Left lung (tissue), 14 donors: ENCODE measurements at places on chromosomes 3 and 15. TPM values are rescaled to one million over a fixed set of nuclear protein-coding genes. Genes with fewer than 3 reads are reported as not detected.

FAM107A gene
- 46.5 TPM for total RNA-seq

MEIS2 gene
- 18.7 TPM for total RNA-seq

- no peak overlapping the region for H3K27ac ChIP-seq
- H3K4me1 ChIP-seq = no peaks in the 10 kb centered on the region
- no peak overlapping the region for H3K4me3 ChIP-seq
Measured at GRCh38 chr3:122031123-122031468, 9.0 kb upstream of the ILDR1 start.

- H3K36me3 ChIP-seq = no peaks in the 10 kb centered on the region
- H3K4me1 ChIP-seq = no peaks in the 10 kb centered on the region
- H3K4me3 ChIP-seq = no peak overlapping the region
- no peaks in the 10 kb centered on the region for H3K27me3 ChIP-seq
Measured at GRCh38 chr3:122132949-122133540, 50.4 kb upstream of the CASR start.

GRCh38 chr3:17605032-17605431 lies 137.4 kb downstream of the TBC1D5 start:
- H3K4me3 ChIP-seq = no peak overlapping the region
- H3K27ac ChIP-seq = no peak overlapping the region
- no peak for DNase-seq
- peaks cover 4% of the 10 kb centered on the region for H3K36me3 ChIP-seq
- H3K4me1 ChIP-seq = no peaks in the 10 kb centered on the region
- no peaks in the 10 kb centered on the region for H3K27me3 ChIP-seq

DNA sequence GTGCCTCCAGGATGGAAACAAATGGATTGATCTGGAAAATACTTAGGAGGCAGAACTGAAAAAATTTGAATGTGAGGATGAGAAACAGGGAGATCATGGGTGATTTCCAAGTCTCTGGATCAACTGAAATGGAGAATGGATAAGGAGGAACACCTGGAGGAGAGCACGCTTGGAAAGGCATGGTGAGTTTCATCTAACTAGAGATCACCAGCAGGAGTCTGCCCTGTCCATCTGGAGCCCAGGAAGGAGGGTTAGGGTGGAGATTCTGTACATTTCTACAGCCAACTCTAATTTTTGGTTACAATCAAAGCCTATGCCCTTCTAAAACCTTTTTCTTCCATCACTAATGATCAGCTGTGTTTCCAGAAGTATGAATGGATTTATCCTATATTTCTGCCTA lies 995.9 kb upstream of the CFAP20DC start:
- no peak for DNase-seq
- H3K27ac ChIP-seq = no peak overlapping the region
- no peak overlapping the region for H3K4me3 ChIP-seq
- no peaks in the 10 kb centered on the region for H3K4me1 ChIP-seq

GRCh38 chr15:60733196-60733595 lies 254.3 kb upstream of the ICE2 start:
- H3K4me3 ChIP-seq = no peak overlapping the region
- H3K4me1 ChIP-seq = no peaks in the 10 kb centered on the region
- no peak overlapping the region for H3K27ac ChIP-seq
- no peak for DNase-seq
- no peaks in the 10 kb centered on the region for H3K27me3 ChIP-seq

GRCh38 chr3:23701716-23702597 lies 103.8 kb upstream of the UBE2E1 start:
- no peaks in the 10 kb centered on the region for H3K36me3 ChIP-seq
- H3K4me3 ChIP-seq = no peak overlapping the region
- no peaks in the 10 kb centered on the region for H3K27me3 ChIP-seq
- DNase-seq = no peak
